ENCODE measurements at places on chromosomes 7 and 10.

- DNase-seq, result no peak
These were observed 60.8 kb upstream of the NAMPT start for GRCh38 chr7:106345421-106346166.

DNA sequence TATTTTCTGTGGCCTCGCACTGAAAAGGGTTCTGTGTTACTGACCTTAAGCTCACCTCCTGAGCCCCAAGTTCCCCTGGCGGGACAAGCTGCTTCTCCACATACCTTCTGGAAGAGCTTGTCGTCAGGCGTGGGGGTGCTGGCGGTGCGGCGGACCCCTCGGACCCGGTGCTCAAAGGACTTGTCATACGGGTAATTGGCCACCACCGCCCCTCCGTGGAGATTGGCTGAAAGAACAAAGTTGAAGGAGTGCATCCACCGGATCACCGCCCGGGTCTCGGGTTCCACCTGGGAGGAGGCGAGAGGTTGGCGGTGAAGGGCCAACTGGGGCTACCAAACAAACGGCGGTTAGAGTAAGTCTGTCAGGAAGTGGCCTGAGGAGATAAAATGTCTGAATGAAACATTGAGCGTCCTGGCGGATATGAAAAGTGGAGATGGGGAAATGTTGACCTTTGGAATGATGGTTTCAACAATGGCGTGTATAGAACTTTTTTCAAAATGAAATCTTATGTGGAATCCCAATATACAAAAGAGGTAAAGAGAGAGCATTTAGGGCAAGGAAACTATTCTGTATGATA, 16.5 kb downstream of the CPN1 start:
- DNase-seq, result no peak

DNA sequence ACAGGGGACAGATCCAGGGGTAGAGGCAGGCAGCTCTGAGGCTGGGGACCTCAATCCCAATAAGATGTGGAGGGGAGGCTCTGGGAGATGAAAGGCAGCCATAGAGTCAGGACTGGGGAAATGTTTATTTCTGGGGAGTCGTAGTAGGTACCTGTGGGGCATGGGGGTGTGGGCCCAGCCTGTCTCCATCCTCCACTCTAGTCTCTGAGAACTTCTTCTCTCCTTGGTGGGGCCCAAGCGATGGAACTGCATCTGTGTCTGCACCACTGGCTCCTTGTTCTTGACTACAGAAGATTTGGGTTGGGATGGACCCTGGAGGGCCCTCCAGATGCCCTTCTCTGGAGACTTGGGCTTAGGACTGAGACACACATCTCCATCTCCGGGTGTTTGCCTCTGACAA, 953.9 kb upstream of the ZNF722 start:
- no peak for DNase-seq

- DNase-seq, result no peak
These were observed 28.9 kb downstream of the ADAP1 start for GRCh38 chr7:925601-926000.
